ENCODE measurements at places on chromosomes 6 and 20.

- H3K27ac ChIP-seq, result peak overlapping the region; percentile 73
- no peak overlapping the region for H3K4me3 ChIP-seq
- H3K27me3 ChIP-seq, result no peaks in the 10 kb centered on the region
- H3K36me3 ChIP-seq, result no peaks in the 10 kb centered on the region
- peaks cover 42% of the 10 kb centered on the region for H3K4me1 ChIP-seq
Observed at GRCh38 chr20:53865901-53866793, 204.2 kb downstream of the BCAS1 start.

DNA sequence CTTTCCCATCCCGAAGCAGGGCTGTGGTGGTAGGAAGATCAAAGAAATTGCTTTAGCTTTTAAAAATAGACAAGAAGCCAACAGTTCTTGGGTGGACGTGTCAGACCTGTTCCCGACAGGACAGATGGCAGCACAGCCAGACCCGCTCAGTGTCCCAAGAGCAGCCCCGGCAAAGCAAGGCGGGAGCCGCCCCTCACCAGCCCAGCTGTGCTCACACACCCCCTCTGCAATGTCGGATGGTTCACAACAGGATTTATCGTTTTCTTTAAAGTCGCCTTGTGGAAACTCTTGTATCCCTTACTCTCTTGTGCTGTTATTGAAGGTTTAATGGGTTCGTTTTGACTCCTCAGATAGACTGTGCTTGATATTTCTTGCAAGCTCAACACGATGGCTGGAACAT lies 302.4 kb downstream of the THBS2 start:
- no peak for DNase-seq
- H3K36me3 ChIP-seq, result no peaks in the 10 kb centered on the region
- no peaks in the 10 kb centered on the region for H3K27me3 ChIP-seq
- H3K4me1 ChIP-seq, result no peaks in the 10 kb centered on the region
- no peak overlapping the region for H3K4me3 ChIP-seq
- H3K27ac ChIP-seq, result no peak overlapping the region

- no peaks in the 10 kb centered on the region for H3K4me1 ChIP-seq
- DNase-seq, result no peak
- H3K27me3 ChIP-seq, result no peaks in the 10 kb centered on the region
- no peak overlapping the region for H3K27ac ChIP-seq
Observed at GRCh38 chr20:17419479-17420041, 111.6 kb downstream of the BFSP1 start.

DNA sequence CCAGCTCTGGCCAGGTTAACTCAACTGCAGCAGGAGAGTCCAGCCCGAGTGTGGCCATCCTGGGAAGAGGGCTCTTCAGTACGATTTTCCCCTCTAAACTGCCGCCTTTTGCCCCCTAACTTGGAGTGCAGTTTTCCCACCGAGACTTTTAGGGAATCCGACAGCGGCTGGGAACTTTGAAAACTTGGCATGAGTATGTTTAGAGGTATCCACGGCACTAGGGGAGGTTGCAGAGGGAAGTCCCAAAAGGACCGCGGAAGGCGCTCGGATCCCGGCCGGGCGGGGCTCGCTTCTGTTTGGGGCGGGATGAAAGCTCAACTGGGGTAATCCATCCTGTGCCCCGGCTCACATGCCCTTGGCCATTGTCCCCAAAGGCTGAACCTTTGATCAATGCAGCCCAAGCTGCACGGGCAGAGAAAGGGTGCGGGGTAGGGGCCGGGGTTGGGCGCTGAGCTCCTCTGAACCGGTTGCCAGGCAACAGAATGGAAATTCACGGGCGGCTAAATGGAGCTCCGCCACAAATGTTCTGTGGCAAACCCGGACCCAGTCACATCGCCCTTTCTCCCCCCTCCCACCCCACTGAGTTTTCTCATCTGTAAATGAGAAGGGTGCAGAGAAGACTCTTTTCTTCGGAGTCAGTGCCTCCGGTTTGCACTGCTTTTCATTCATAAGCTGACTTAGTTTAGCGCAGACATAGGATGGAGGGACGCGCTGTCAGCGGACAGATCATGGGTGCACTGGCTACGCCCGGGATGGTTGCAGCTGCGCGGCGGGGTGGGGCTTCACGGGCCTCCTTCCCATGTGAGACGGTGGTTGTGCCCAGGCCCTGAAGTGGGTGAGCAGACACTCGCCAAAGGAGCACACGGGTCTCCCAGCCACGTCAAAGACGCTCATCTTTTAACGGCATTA lies 2.3 kb downstream of the BMP6 start:
- H3K27me3 ChIP-seq, result peaks cover 100% of the 10 kb centered on the region
- peak overlapping the region; percentile 40 for H3K4me3 ChIP-seq
- peak; percentile 30 for DNase-seq
- H3K27ac ChIP-seq, result no peak overlapping the region

DNA sequence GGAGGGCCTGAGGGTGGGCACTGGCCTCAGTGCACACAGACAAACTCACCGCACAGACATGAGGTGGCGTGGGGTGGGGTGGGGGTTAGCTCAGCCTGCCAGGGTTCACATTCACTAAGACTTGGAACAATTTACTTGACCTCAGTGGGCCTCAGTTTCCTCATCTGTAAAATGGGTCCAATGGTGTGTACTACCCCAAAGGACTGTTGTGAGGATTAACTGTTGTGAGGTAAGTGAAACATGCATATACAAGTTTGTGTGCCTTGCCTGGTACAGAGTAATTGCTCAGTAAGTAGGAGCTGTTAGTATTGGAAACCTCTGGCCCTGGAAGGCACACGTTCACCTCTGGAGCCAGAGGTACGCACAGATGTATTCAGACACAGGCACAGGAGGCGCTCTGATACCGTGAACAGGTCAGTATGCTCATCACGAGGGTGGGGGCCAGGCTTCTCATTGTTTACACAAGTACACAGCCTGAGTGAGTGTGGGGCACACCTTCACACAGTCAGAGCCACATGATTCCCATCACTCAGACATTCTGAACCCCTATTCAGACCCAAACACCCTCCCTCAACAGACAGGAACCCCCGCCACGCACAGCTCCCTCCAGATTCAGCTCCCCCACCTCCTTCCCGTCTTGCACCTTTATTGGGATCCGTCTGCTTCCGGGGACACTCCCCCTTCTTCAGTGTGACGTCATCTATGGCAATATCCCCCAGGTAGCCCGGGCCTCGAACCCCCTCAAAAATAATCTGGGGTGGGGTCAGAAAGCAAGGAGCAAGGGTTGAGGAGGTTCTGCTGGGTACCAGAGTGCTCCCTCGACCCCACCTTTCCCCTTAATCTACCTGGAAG lies 59.9 kb downstream of the MDGA1 start:
- no peak overlapping the region for H3K4me3 ChIP-seq
- H3K27me3 ChIP-seq, result no peaks in the 10 kb centered on the region
- no peaks in the 10 kb centered on the region for H3K36me3 ChIP-seq

DNA sequence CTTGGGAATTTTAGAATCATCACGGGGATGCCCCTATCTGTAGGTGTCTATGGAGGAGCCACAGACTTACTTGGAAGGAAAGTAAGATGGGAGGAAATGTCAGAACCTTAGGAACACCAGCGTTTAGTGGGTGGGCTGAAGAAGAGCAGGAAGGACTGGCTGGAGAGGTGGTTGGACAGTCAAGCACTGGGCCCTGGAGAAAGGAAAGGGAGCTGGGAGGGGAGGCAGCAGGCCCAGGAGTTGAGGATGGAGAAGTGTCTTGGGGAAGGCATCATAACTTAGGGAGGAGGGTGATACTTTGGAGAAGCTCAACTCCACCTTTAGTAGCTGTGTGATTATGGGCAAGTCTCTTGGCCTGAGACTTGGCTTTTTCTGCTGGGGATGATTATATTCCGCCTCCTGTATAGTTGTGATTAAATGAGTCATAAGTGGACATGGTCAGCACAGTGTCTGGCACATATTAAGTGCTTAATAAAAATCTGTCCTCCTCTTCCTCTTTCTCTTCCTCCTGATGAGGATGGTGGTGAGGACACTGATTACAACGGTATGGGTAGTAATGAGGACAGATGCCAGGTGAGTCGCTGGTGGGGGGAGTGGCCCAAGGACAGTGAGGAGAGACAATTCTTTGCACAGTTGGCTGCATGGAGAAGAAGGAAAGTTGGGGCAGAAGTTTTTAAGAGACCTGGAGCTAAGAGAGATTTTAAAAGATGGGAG lies 125.7 kb downstream of the TOX2 start:
- no peak overlapping the region for H3K27ac ChIP-seq
- no peak overlapping the region for H3K4me3 ChIP-seq
- no peaks in the 10 kb centered on the region for H3K36me3 ChIP-seq
- DNase-seq, result no peak
- no peaks in the 10 kb centered on the region for H3K4me1 ChIP-seq
- H3K27me3 ChIP-seq, result peaks cover under 1% of the 10 kb centered on the region

DNA sequence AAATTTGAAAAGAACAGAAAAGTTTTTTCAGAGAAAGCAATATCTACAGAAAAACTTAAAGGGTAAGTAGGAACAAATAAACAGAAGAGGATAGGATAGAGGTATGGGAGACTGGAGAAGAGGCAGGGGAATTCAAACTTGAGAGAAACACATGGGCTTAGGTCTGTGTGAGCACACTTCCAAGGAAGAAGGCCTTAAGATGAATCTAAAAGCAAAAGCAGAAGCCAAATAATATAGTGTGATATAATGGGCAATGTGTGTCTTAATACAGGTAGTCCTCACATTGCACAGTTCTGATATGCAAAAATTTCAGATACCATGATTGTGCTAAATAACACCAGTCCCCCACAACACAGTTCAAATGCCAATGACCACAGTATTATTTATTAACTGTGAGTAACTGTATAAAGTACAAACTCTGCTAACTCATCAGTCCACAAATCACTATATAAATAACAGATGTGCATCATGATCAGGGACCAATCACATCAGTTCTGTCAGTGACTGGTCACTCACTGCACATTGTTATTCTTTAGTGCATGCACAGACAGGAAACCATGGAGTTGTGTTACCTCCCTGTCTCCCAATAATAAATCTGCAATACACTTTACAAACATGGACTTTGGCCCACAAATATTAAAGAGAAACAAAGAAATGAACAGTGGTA lies 18.6 kb downstream of the SNX14 start:
- H3K36me3 ChIP-seq, result no peaks in the 10 kb centered on the region
- no peaks in the 10 kb centered on the region for H3K27me3 ChIP-seq
- no peak overlapping the region for H3K27ac ChIP-seq
- DNase-seq, result no peak
- H3K4me3 ChIP-seq, result no peak overlapping the region

- H3K4me3 ChIP-seq, result peak overlapping the region; percentile 55
- no peaks in the 10 kb centered on the region for H3K27me3 ChIP-seq
- DNase-seq, result no peak
- peak overlapping the region; percentile 85 for H3K27ac ChIP-seq
- no peaks in the 10 kb centered on the region for H3K36me3 ChIP-seq
- H3K4me1 ChIP-seq, result no peaks in the 10 kb centered on the region
Observed at GRCh38 chr6:39114388-39114703, 640 bp downstream of the SAYSD1 start.

DNA sequence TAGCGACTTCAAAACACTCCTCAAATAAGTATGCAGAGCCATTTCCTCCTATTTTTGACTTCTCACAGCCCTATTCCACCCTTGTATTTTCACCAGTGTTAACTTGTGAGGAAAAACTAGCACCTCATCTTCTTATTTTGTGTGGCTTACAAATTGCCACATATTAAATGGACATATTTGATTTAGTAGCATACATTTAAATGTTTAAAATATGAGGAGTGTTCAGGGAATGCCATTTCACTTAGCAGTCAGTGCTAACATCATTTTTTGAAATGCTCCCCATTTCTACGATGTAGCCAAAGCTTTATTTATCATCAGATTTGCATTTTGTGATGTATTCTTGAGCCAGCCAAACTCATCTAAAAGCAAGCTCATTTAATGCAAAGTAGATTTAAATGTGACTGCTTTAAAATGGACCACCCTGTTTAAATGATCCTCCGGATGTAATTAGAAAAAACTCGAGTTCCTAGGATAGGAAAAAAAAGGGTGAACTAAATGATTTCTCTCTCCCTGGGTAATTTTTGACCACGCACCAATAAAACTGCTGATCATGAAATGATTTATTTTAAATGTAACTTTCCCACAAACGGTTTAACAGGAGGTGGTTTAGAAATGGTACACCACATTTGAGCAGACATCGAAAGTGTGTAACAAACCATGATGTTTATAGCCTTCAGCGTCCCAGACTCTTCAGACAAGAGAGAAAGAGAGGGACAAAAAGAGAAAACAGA lies 172.6 kb downstream of the CD83 start:
- H3K36me3 ChIP-seq, result no peaks in the 10 kb centered on the region
- no peaks in the 10 kb centered on the region for H3K4me1 ChIP-seq
- DNase-seq, result no peak
- no peak overlapping the region for H3K4me3 ChIP-seq

All from cardiac muscle cell (in vitro differentiated cells and primary cell).